ENCODE measurements at places on chromosomes 3 and 15. TPM values are rescaled to one million over a fixed set of nuclear protein-coding genes. Genes with fewer than 3 reads are reported as not detected.

Gene CADPS
- total RNA-seq, result not detected

Gene COPS2
- total RNA-seq, result 119 TPM

Gene GXYLT2
- total RNA-seq, result 2.0 TPM

Gene NPTN
- 83.0 TPM for total RNA-seq

Gene COPG1
- 203 TPM for total RNA-seq

Gene NANOGP8
- not detected for total RNA-seq

Gene DIPK2A
- 110 TPM for total RNA-seq

Gene CAV3
- total RNA-seq, result not detected

All from thoracic aorta endothelial cell (primary cell).